Kidney (tissue), 22 donors: ENCODE measurements at places on chromosomes 6 and 20. TPM values are rescaled to one million over a fixed set of nuclear protein-coding genes. Genes with fewer than 3 reads are reported as not detected.

DNA sequence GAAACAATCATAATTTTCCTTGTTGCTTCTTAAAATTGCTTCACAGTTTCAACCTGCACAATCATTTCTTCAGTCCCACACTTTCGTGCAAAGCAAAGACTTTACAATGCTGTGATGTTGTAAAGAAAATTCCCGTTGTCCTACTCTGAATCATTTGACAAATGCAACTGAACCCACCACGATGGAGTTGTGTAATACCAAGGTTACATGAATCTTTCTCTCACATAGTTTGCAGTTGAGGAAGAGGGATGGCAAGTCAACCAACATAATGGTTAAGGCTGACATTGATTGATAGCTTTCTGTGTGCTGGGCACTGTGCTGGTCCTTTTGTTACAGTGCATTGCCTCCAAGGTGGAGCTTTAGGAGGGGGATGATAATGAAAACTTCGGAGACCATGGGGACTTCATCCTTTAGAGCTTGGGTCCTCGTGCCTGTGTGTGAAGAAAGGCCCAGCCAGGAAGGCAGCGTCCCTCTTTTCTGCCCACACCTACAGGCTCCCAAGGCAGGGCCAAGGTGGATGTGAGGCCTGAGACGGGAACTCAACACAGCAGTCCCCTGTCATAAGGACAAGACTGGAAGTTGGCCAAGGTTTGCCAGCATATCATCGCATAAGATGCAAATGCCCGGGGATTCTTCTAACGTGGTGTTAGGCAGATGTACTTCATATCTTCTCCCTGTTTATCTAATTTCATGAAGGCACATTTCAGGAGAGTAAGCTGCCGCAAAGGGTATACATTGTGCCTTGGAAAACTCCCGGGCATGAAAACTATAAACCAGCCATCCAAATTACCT lies 96.9 kb downstream of the LY86 start:
- no peak for DNase-seq

DNA sequence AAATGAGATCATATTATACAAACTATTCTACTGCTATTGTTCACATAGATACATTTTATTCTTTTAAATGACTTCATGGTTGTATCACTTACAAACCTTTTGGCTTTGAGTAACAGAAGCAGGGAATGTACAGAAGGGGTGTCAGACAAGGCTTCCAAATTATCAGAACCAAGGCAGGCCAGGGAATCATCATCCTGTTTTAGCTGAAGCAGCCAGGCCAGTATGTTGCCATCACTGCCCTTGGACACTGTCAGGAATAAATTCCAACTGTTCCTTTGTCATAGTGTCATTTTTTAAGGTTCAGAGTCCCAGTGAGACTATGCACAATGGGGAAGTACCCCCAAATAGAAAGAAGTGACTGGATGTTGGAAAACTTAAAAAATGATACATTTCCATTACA lies 23.1 kb upstream of the PKIG start:
- DNase-seq = no peak

DNA sequence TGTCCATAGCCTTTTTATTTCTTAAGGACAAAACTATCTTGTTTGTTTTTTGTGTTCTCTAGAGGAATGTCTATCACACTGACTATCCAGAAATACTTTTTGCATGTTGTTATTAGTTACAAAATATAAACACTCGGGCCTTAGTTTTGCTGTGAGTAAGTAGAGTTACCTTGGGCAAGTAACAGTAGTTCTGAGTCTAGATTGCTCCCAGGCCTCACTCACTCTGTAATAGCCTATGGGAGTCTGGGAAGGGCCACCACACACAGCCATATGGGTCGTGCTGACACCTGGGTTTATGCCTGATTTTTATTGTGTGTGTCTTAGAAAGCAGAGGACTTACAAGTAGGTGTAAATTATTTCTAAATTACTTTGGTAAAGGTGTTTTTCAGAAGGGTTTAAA lies 185.8 kb downstream of the TMEM242 start:
- DNase-seq = no peak

- no peak for DNase-seq
Measured at GRCh38 chr6:32095338-32096086, 13.6 kb downstream of the TNXB start.

DNA sequence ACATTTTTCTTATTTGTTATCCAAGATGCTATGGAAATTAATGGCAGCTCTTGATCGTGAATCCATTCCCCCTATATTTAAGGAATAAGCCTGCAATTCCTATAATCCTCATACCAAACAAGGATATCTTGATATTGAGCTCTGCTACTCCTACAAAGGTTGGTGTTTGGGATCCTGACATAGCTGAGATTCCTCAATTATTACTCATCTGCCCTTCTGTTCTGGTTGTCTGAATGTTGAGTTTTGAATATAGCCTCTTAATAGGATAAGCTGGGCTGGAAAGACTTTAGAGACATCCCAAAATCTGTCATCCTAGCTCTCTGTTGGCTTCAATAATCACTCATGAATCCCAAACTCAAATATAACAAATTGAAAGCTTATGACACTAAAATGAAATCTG lies 49.9 kb downstream of the CLIC5 start:
- no peak for DNase-seq

DNA sequence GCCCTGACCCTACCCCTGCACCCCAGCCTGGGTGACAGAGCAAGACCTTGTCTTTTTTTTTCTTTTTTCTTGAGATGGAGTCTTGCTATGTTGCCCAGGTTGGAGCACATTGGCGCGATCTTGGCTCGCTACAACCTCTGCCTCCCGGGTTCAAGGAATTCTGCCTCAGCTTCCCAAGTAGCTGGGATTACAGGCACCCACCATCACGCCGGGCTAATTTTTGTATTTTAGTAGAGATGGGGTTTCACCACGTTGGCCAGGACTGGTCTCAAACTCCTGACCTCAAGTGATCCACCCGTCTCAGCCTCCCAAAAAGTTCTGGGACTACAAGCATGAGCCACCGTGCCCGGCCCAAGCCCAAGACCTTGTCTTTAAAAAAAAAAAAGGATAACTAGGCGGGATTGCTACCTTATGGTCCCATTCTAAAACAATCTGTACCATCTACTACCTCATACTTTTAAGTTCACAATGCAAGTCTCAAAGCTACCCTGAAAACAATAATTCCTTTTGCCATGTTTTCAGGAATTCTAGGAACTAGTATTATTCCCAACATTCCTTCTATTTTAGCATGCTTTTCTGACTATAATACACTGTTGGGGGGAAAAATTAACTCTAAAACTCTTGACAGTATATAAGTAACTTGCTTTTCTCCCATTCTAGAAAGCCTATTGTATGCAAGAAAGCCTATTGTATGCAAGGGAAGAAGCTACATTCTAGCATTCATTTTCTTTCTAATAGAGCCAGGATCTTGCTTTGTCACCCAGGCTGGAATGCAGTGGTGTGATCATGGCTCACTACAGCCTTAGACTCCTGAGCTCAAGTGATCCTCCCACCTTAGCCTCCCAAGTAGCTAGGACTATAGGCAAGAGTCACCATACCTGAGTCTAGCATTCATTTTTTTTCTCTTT lies 6.6 kb downstream of the TUBB start:
- DNase-seq = peak; percentile 43

DNA sequence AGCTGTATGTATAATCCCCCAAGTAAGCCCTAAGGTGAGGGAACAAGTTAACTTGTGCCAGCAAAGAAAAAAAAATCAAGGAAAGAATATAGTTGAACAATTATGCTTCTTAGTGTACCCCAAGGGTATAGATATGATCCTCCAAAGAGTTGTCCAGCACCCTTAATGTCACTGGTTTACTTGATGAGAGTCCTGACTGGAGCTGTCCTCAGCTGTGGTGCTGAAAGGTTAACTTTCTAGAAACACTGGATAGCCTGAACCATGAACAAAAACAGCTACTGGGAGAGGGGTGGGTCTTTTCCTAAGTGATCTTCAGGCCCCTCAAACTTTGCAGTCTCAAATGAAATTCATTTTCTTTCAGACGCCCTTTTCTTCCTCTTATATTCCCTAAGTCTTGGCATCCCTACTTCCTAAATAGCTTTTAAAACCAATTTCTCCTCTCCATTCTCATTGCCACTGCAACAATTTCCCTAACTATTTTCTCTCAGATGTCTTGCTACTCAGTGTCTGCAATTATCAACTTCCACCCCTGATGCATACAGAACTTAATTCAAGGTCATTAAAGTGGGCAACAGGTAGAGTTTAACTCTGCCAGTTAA lies 83.5 kb upstream of the PROKR2 start:
- DNase-seq = peak; percentile 74

GRCh38 chr20:63156221-63156671 lies 59.7 kb downstream of the YTHDF1 start:
- no peak for DNase-seq

DNA sequence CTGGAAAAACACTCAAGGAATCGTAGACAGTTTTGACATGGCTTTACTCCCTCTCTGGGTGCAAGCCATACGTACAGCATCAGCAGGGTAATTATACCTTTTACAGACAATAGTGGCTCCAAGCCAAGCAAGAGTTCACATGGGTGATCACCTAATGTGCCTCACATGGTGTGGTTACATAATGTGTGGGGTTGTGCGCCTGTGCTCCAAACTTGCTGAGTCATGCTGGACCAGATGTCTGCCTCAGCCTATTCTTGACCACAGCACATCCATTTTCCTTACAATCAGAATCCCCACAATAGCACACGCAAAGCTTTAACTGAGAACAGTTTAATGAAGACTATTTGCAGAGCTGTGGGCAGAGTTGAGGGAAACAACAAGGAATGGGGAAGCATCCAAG lies 74.5 kb downstream of the ALDH8A1 start:
- no peak for DNase-seq

- DNase-seq = no peak
Measured at GRCh38 chr6:148345176-148345575, 2.5 kb downstream of the SASH1 start.

GRCh38 chr6:54768494-54768893 lies 78.1 kb upstream of the FAM83B start:
- DNase-seq = no peak

DNA sequence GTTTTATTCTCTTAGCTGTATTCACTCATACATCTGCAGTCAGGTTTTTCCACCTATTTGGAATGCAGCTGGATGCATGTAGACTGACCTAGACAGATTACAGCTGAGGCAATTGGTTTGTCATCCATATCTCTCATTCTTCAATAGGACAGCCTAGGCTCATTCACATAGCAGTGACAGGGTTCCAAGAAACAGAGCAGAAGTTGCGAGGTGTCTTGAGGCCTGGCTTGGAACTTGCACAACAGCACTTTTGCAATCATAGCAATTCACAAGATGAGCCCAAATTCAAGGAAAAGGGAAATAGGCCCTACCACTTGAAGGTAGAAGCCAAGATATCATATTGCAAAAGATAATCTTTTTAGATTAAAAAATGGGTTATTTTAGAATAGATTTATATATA lies 508.9 kb upstream of the JAG1 start:
- DNase-seq = no peak

DNA sequence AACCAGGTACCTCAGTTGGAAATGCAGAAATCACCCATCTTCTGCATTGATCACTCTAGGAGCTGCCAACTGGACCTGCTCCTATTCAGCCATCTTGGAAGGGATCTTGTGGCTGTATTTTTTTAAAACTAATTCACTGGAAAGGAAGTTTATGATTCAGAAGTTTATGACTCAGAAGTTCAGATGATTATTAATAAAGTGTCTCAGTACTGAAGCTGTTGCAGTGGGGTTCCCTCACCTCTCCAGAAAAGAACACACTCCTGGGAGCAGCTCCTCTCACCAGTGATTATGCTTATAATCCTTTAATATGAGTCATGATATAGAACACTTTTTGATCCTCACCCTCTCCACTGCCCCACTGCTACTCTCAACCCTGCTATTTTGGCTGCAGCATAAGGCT lies 291.2 kb upstream of the HS3ST5 start:
- DNase-seq = no peak

- DNase-seq = no peak
Measured at GRCh38 chr6:90480666-90481065, 106.2 kb downstream of the MAP3K7 start.

DNA sequence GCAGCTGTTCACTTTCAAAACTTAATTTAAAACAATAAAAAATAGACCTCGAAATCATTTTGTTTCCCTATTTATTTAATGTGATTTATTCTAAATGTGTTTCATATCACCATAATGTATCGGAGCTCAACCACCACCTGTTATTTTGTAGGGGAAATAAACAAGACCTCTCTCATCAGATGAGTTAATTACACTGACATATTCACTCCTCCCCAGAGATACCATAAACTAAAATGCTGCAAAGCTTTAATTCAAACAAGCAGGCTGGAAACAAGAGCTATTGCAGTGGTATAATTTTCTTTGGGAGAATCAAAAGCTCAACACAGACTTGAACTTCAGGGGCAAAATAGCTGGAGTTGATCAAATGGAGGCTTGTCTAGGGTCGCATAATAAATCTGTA lies 303.5 kb upstream of the TSHZ2 start:
- peak; percentile 39 for DNase-seq

DNA sequence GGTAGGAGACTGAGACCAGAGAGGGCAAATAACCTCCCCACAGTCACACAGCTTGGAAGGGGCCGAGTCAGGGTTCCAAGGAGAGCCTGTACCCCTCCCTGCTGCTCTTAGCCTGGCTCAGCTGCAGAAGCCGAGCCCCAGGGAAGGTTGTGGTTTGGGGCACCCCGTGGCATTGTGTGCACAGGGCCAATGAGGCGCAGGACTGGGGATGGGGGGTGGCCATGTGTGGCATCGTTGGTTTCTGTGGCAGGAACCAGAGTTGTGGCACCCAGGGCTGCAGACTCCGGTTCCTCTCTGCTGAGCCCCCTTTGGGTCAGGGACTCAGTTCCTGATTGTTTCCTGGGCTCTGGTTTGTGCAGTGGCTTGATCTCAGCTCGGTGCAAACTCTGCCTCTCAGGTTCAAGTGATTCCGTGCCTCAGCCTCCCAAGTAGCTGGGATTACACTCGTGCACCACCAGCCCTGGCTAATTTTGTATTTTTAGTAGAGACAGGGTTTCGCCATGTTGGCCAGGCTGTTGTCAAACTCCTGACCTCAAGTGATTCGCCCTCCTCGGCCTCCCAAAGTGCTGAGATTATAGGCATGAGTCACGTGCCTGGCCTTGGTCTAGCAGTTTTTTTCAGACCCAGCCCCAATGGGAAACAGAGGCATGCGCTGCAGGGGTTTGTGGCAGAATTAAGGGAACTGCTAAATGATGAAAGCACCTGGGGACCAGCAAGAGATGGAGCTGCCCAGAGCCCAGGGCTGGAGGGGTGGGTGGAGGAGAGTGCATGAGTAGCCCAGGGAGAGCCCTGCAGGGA lies 221.0 kb upstream of the SULF2 start:
- no peak for DNase-seq

GRCh38 chr6:157376706-157377230 lies 4.2 kb upstream of the ZDHHC14 start:
- DNase-seq = no peak

- no peak for DNase-seq
Measured at GRCh38 chr6:89707766-89708165, 69.2 kb upstream of the LYRM2 start.

- peak; percentile 50 for DNase-seq
Measured at GRCh38 chr6:29647927-29648642, 8.8 kb upstream of the MOG start.

Gene C20orf173
- polyA plus RNA-seq = not detected

Gene CCN5
- polyA plus RNA-seq = 0.41 TPM

Gene FNDC1
- polyA plus RNA-seq = 0.69 TPM

Gene TFAP2D
- polyA plus RNA-seq = not detected

Gene TSPO2
- polyA plus RNA-seq = 0.88 TPM

Gene WFDC5
- polyA plus RNA-seq = not detected

Gene EPHA7
- 2.6 TPM for polyA plus RNA-seq

Gene PLCB4
- polyA plus RNA-seq = 2.8 TPM

Gene CTAGE9
- not detected for polyA plus RNA-seq

Gene PCSK2
- 0.54 TPM for polyA plus RNA-seq
